ENCODE measurements at places on chromosomes 2 and 18.

GRCh38 chr2:11397513-11397912, 53.1 kb upstream of the ROCK2 start:
- DNase-seq = no peak

DNA sequence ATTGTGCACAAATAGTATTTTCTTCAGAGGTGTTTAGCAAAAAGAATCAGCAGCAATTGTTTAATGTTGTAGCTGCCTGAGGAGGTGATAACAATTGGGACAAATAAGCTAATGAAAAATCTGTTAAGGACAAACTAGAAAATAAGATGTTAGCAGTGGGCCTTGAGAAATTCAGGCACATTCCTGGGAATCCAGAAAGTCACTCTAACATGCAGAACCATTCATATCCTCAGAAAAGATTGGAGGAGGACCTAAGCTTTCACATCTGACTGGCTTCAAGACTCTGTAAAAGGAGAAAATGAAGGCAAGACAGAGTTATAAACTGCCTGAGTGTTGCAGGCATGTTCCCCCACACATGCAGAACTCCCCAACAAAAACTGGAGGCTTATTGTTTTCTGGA, 353.5 kb upstream of the RGPD4 start:
- DNase-seq = no peak

DNA sequence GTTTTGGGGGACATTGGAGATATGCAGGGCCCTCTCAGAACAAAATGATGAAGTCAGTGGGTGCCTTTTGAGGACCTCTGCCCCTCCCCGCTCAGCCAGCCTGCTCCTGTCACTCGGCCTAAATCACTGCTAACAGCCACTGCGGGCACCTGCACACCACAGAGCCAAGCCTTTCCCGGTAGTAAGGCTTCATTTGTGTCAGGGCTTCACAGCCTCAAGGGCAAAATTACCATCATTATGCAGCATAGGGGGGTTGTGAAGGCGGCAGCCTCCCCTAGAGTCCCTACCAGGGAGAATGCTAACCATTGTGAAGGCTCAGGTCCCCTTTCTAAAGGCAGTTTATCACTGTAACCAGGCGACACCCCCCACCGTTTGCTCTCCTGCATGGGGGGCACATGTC, 519.8 kb upstream of the MYT1L start:
- no peak for DNase-seq

DNA sequence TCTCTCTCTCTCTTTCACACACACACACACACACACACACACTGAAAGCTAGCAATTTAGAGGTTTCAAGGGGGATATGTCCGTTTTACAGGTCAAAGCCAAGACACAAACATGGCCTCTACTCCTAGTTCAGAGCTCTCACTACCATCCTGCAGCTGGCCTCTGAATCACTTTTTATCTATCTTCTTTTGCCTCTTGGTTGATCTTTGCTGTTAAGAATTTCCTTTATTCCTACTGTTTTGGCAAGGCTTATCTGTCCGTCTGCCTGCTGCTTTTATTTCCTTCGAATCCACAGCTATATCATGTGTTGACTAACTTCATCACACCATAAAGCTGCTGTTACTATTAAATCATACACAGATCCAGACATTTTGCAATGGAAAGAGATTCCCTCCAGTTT, 543.0 kb downstream of the PLCL1 start:
- no peak for DNase-seq

DNA sequence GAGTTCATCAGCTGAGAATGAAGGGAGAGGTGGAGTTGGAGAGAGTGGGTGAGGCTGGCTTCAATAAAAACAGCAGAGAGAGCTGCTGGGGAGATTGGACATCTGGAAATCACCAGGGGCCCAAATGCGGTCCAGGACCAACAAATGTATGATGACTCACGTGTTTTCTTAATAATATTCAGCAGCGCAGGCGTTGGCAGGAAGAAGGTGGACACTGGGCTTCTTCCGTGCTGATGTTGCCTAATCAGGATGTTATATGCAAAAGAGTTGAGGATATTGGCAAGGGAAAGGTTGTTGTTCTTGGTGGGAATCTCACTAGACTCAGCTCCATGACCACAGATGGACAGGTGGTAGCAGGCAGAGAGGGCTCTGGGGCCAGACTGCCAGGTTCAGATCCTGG, 12.8 kb upstream of the PLA2R1 start:
- no peak for DNase-seq

- no peak for DNase-seq
Observed at GRCh38 chr2:140842110-140842509, 1288.7 kb downstream of the LRP1B start.

DNA sequence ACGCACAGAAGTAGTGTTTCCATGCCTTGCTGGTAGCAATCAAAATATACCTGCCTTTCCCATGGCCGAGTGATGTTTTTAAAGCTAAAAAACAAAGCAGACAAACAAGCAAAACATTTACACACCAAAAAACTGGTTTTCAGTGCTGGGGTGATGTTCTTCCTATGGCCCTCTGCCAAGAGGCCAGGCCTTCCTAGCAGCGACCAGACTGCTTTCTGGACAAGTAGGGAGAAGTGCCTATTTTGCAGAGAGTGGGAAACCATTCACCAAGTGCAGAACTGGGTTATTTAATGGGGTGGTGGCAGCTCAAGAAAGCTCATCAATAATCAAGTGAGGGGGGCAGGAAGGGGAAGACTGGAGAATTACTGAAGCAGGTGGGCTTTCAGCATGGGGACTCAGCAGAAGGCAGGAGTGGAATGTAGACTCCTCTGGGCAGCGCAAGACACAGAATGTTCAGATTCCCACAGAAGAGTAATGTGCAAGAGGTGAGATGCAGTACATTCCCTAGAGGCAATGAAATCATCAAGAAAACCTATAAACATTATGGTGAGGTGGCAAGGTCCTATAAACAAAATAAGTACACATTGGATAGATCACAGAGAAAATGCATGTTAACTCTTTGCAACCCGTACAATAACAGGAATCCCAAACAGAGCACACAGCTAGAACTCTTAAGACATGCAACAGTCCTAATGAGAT, 44.0 kb downstream of the CPO start:
- no peak for DNase-seq

DNA sequence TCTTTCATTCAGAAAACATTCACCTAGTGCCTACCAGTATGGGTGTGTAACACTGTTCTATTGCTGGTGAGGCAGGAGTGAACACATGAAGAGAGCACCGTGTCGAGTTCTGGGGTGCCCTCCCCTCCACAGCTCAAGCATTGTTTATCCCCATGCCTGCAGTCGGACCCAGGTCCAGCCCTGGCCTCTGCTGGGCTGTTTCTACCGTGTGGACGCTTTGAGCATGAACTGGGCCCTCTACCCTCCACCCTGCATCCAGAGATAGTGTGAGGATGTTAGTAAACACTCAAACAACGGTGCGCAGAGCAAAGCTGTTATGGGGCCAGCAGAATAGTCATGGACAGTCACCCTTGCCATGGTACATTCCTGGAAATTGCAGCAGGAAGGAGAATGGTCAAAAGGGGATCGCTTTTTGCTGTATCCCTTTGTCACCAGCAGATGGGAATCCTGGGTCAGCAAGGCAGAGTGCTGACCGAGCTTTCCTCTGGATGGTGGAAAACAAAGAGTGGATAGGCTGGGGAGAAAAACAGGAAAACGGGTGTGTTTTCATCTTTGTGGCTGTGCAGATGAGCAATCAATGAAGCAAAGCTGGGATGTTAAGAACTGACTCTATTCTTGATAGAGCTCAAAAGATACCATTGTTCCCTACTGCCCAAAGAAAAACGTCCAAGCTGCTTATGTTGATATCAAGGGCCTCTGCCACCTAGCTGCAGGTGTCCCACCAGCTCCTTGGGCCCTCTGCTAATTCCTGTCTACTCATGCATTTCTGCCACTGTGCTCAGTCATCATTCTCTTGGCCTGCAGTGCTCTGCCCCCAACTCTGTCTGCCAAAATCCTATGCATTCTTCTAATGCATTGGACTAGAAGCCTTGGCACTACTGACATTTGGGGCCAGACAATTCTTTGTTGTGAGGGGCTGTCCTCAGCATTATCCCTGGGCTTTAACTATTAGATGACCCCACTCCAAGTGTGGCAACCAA, 38.7 kb downstream of the REEP1 start:
- no peak for DNase-seq

- DNase-seq = no peak
Observed at GRCh38 chr2:110853516-110853915, 121.1 kb downstream of the ACOXL start.

DNA sequence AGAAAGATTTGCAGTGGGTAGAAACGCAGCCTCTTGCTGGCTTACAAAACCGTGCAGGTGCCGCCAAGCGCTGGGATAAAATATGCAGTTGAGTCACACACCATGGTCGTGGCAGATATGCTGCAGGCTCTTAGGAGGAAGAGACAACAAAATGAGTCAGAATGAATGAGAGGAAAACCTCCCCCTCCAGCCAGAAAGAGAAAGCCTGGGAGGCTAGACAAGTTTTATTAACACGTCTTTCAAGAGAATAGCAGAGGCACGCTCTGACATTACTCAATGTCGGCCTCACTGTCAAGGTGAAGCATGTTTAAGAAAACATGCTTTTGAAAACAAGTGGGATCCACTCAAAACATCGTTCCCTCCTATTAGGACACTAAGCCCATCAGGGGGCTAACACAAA, 37.1 kb upstream of the ZCCHC2 start:
- DNase-seq = no peak

GRCh38 chr2:126999106-126999756, 100.5 kb downstream of the TEX51 start:
- DNase-seq = no peak

DNA sequence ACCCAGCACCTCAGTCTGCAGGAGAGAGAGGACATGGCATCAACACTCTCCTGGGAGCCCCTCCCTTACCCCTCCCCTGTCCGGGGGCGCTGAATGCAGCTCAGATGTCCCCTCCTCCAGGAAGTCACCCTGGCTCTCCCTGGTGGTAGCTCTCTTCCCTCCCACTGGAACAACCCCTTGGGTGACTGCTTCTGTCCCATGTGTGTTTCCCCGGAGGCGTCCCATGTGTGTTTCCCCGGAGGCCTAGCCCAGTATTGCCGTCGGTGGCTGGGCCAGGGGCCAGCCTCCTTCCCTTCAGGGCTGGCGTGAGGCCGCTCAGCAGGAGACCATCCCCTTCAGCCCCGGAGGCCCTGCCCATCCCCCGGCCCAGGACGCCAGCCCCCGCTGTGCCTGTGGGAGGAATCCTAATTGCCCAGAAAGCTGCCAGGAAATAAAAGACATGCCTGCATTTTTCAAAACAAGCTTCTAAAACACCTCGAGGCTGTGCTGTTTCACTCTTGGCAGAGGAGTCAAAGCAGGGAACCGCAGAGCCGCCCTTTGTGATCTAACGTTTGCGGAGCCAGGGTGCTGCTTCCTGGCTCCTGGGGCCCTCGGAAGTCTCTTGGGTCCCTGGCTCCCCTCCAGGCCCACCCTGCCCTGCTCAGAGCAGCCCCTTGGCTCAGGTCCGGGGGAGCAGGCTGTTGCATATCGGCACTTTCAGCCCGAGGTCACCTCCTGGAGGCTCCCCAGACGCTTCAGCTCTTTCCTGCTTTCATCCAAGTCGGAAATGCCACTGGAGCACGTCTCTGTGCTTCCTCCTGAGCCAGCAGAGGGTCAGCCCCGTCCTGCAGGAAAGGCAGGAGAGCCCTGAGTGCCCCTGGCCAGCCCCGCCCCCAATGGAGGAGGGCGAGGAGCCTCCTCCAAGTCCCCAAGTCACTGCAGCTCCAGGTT, 11.4 kb downstream of the SNED1 start:
- DNase-seq = no peak

- DNase-seq = no peak
Observed at GRCh38 chr2:25036221-25036559, 5.7 kb upstream of the EFR3B start.

DNA sequence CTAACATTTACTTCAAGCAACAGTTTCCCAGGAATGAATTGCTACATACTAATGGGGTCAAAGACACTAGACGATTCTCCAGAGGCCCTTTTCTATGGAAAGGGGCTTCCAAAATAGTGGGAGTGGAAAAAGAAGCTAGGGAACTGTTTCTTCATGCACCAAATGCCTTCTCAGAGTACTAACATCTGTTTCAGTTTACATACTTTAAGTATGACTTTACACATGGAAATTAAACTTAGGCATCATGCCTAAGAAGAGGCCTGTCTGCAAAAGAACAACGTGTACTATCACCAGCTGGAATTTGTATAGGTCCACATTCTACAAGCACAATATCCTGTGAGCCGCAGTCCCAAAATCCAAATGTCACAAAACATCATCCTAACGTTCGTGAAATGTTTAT, 29.4 kb upstream of the WDR75 start:
- DNase-seq = no peak

DNA sequence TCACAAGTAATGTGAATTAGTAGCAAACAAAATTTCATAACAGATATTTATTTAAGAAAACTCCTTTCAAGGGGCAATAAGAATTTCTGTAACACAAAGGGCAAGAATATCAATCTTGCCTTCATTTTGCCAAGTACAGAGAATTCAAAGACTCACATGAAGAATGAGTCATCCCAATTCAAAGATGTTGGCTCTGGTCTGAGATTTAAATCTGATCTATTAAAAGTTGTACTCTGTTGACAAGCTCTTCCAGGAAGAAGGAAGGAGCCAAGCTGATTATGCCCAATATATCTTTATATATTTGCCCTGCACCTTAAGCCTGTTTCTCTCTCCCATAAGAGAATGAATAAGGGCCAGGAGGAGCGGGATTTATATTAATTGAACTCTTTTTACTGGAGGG, 55.9 kb upstream of the RPE start:
- no peak for DNase-seq

DNA sequence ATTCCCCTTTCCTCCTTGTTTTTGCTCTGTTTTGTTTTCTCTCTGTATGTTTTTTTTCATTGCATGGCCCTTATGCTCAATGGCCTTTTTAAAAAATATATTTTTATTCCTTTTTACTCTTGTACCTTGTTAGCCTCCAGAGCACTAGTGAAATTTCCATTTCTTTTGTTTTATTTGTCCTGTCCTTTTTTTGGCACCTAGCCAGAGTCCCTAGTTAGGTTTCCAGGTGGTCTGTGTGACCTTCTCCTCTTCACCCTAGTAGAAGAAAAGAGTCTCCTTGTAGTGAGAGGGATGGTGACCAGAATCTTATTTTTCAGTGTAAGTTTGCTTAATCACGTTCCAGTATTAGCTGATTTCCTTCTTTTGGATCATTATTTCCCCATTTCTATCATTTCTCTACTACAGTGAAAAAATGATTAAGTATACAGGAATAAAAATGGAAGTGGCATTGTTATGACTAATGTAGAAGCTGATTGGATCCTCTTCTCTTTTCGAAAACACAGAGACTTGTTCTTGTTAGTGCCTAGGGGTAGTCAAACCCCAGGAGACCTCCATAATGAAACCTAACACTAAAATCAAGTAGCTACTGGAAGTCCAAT, 65.9 kb downstream of the NBEAL1 start:
- DNase-seq = no peak

DNA sequence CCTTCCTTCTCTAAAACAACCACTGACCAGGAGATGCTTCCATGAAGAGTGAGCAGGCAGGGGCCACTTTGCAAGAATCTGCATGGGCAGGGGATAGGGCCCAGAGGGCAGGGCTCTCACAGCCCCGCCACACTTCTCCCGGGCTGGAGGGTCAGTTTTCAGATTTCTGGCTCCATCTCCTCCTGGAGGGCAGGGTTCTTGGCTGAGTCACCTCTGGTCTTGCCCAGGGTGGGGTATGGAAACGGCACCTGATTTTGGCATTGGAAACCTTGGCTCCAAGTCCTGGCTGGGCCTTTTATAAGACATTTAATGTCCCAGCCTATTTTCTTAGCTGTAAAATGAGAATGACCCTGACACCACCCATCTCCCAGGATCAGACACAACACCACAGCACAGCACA, 27.6 kb upstream of the ASPRV1 start:
- DNase-seq = no peak

All from stimulated activated CD8-positive, alpha-beta memory T cell treated with anti-CD3 and anti-CD28 coated beads, Interleukin-4, amount 100 ng/mL, for 1 hour (primary cell).